Activated gamma-delta T cell treated with Interleukin-2 at 50 U/mL for 16 hours (primary cell): ENCODE measurements at places on chromosomes 5 and 9.

GRCh38 chr9:124514125-124514524 is 6.9 kb upstream of the NR5A1 start:
- DNase-seq: no peak

DNA sequence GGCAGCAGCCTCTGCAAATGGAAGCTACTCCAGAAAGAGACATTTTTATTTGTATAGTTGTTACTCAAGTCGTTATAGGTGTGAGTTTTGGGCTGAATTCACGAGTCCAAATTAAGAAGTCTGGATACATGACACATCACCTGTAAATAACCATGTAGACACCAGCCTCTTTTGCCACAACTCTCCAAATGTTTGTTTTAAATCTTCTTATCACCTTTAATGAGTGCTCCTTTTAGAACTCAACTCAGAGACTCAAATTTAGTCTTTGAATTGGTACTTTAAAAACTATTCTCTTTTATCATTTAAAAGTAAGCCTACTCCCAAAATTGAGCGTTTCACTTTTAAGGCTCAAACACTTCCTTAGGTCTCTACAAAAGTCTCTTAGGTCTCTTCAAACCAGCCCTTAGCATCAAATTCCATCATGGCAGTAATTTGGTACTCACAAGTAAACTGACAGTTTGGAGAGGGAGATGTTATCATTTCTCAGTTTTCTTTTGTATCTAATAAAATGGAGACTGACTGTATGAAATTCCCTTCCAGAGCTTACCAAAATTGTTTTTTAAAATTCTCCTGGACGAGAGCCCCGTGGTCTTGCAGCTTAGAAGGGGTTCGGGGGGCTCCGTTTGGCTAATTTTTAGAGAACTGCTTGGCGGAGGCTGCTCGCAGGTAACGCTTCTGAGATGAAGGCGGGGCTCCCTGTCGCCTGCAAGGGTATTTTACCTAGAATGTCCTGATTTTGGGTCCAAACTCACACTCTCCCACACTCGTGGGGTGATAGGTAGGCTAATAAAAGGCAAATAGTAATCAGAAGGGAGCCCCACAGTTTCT is 194.6 kb downstream of the MEF2C start:
- DNase-seq: no peak

DNA sequence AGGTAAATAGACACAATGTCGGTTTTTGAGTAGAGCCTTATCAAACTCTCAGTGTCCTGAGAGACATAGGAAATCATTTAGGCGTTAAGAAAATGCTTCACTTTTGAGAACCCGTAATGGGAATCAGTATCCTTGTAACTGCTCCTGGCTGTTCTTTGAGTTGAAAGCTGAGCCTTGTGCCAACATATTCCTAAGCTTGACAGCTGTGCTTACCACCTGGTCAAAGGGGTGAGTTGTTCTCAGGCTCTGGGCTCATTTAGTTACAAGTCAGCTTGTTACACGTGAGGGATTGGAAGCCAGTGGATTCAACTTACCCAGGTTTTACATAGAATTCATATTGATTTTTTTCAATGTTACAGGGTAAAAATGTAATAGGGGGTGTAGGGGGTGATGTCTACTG is 145.9 kb downstream of the GABRB2 start:
- no peak for DNase-seq

DNA sequence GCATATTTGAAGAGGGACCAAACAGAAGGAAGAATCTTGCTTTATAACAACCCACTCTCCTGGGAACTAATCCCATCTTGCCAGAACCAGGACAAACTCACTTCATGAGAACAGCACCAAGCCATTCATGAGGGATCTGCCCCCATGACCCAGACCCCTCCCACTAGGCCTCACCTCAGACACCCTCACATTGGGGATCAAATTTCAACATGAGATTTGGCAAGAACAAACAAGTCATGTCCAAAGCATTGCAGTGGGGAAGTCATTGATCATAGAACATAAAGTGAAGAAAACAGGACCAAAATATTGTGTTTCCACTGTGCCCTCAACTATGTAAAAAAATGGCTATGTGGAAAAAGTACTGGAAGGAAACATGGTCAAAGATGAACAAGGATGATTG is 43.9 kb downstream of the MAP1B start:
- DNase-seq: no peak

DNA sequence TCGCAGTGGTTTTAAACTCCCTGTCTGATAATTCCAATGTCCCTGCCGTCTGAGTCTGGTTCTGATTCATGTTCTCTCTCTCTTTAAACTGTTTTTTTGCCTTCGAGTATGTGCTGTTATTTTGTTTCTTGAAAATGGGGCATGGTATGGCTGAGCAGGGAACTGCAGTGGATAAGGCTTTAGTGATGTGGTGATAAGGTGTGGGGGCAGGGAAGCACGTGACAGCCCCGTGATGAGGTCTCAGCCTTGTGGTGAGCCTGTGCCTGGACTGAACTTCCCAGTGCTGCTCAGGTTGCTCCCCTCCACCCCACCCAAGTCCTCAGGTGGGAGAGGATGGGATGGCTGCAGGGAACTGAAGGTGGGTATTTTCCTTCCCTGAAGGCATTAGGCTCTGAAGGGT is 5.5 kb upstream of the ZNF354B start:
- DNase-seq: no peak

DNA sequence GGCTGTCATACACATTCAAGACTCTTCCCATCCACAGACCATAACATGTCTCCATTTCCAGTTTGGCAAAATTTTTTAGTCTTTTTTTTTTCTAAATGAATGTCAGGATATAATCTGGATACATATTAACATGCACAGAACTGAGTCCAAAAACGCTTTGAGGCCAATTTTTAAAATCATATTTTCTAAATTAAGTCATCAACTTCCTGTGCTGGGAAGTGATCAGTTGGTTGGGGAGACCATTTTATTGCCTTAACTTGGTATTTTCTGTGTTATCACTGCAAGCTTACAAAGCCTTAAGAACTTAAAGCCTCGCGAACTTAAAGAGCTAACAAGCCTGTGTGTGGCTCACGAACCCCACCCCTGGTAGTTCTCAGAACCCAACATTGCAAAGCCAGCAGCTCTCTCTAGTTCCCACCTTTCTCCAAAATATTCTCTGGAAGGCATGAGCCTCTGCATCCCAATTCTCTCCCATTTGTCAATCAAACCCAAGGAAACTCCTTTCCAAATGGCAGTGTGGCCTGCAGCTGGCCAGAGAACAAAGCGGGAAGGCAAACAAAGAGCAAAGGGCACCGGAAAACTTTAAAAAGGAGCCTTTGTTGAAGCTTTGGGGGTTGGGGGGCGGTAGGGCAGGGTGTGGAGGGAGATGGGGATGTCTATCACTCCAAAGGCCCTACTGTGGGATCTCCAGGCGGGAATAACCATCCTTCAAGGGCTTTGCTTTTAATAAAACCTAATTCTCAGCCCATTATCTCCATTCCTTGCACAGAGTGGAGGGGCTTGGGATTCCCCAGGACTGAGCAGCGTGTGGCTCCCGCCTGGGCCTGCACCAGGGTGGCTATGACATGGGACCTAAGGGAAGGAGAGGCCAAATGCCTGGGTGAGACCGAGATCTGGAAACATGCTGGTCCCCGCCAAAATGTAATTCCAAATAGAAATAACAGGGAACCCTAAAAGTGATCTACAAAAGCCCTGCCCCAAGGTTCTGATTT is 65.0 kb downstream of the ROR2 start:
- no peak for DNase-seq

- DNase-seq: no peak
Observed at GRCh38 chr9:76552751-76553455, 93.9 kb downstream of the GCNT1 start.
